HEK293T (cell line): ENCODE measurements at places on chromosomes 16 and 17.
A peak's percentile ranks its signal among the peaks of the same experiment; 100 is the strongest.

DNA sequence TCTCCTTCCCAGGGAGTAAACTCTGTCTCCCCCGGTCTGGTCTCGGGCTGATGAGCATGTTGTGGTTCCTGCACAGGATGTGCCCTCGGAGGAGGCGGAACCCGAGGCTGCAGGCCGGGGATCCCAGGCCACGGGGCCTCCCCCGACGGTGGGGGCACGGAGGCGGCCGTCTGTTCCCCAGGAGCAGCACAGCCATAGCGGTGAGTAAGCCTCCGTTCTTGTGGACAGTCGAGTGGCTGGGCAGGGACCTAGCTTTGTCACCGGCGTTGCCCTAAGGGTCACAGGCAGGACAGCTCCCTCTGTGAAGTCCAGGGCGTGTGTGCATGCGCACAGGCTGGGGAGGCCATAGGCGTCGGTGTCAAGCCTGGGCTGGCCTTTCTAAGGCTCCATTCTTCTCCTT lies 3.5 kb downstream of the ZNF213 start:
- no peak for DNase-seq

DNA sequence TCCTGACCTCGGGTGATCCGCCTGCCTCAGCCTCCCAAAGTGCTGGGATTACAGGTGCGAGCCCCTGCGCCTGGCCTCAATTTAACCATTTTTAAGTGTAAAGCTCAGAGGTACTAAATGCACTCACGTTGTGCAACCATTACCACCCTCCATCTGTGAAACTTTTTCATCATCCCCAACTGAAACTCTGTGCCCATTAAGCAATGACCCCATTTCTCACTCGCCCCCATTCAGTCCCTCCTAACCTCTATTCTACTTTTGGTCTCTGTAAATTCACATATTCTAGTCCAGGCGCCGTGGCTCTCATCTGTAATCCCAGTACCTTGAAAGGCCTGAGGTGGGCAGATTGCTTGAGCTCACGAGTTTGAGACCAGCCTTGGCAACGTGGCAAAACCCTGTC lies 8.3 kb upstream of the SPNS3 start:
- DNase-seq, result no peak

- DNase-seq, result peak; percentile 80
Observed at GRCh38 chr17:29589524-29590410, at the start of gene GIT1. GIT1 (minus strand) TSS chr17:29589648; CDS start chr17:29589378, 270 bp downstream.

DNA sequence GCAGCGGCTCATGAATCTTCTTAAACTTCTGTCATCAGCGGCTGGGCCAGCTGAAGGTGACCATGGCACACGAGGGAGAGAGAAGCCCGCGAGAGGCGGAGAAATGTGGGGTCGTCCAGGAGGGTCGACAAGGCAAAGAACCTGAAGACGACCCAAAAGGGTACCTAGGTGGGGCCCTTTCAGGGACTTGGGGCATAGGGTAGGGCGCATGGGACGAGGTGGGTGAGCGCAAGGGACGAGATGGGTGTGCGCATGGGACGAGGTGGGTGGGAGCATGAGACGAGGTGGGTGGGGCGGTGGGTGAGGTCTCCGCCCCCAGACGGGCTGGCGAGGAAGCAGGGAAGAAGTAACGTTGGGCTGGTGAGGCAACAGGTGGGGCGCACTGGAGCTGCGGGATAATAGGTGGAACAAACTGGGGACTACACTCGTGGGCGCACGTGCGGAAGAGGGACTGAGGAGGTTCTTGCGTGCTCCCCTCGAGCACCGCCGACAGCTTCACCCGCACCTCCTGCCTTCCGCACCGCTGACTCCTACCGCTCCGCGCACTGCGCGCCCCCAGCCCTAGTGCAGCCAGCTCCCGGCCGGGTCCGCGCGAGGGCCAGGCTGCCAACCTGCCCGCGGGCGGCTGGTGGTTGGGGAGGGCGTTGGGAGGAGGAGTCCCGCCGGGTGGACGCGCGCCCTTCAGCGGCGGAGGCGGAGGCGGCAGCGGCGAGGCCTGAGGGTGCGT lies 23.2 kb upstream of the CRYM start:
- DNase-seq, result peak; percentile 76

GRCh38 chr17:71287071-71287823 lies 833.6 kb upstream of the SOX9 start:
- no peak for DNase-seq

GRCh38 chr17:83062011-83062817 lies 17.2 kb upstream of the METRNL start:
- no peak for DNase-seq

DNA sequence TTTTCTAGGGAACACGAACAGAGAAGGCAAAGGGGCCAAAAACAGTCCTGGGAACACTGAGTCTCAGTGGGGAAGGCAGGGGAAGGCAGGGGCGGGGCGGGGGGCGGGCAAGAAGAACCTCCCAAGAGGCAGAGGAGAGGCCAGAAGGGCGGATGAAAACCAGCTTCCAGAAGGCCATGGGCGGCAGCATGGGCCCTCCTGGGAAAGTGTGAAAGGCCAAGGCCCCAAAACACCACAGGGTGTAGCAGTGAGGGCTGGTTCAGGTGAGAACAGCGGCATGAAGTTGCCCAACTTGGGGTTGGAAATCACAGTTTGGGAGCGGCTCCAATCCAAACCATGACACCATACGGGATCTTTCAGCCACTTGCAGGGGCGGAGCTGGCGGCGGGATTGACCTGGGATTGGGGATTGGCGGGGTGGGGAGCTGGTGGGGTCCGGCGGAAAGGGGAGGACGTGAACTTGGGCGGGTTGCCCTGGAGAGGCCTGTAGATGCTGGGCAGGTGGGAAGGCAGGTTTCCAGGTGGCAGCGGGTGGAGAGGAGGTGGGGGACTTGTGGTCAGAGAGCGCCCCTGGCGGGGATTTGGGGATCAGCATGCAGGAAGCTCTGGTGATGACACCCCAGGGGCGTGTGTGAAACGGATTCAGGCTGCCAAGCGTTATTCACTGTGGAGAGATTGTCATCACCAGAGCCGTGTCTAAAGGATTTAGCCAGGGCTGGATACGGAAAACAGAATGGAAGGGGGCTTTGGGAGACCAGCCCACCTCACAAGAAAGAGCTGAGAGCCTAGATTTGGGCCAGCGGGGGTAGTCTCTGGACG lies 80.9 kb downstream of the ARHGAP23 start:
- DNase-seq, result peak; percentile 76

- no peak for DNase-seq
Observed at GRCh38 chr17:69170377-69170776, 28.7 kb upstream of the ABCA6 start.

GRCh38 chr16:3484318-3485096 lies 10.8 kb downstream of the C16orf90 start:
- DNase-seq, result no peak

DNA sequence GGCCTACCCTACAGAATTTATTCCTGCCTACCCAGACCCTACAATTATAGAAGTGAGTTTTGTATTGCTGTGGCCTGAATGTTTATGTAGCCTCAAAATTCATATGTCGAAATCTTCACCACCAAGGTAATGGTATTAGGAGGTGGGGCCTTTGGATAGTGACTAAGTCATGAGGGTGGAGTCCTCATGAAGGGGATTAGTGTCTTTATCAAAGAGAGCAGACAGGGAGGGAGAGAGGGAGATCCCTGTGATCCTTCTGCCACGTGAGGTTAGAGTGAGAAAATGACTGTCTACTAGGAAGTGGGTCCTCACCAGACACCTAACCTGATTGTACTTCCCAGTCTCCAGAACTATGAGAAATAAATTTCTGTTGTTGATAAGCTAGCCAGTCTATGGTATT lies 981 bp upstream of the DUXB start:
- no peak for DNase-seq

DNA sequence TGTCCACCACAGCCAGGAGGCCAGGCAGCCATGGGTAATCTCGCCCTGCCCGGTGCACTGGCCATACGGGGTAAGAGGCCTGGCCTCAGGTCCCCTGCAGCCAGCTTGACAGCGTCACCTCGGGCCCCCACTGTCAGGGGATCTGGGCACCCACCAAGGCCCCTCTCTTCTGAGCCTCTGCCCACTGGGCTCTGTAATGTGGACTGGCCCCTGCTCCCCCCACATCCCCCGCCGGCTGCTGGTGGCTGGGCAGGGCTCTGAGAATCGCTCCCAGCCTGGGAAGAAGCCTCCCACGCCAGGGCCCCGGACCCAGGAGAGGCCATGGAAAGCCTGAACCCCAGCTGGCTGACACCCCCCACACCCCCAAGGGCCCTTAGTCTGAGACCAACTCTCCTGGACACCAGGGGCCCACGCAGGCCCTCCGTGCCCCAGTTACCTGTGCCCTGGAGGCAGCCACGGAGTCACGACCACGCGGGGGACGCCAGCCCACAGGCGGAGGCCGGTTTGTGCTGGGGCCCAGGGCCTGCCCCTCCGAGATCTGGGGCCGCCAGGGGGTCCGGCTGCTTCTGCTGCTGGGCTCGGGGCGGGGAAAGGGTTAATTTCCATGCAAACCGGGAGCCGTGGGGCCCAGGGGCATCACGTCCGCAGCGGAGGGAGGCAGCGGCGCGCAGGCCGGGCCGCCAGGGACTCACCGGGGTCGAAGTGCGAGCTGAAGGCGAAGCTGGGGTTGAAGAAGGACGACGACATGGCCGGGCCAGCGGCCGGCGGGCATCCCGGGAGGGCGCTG lies at the start of gene PVALEF:
TSS of gene PVALEF (plus strand) at position 262 of the 787 bp plus-strand sequence. CDS start 15,720 bp downstream, outside the sequence.
- peak; percentile 64 for DNase-seq
